ENCODE measurements at places on chromosomes 6 and 20.

GRCh38 chr20:55266361-55266760 is 739.0 kb downstream of the CBLN4 start:
- DNase-seq: no peak

GRCh38 chr20:43987531-43987930 is 72.9 kb downstream of the TOX2 start:
- no peak for DNase-seq

DNA sequence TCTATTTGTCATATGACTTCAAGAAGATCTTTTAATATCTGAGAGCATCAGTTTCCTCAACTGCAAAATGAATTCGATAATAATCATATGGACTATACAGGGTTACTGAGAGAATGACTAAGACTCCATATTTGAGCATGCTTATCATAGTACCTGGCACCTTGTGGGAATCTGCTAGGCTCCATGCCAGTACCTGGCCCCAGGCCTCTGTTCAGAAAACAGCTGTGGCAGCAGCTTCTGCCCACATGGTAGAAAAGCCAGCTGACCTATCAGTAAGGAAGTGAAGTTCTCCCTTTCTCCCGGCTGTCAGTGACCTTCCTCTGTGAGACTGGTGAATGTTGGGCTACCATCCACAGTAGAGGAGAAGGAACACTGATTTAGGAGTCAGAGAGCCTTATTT is 574.9 kb upstream of the CHD6 start:
- no peak for DNase-seq

GRCh38 chr6:41413250-41413649 is 77.8 kb downstream of the NCR2 start:
- DNase-seq: no peak

DNA sequence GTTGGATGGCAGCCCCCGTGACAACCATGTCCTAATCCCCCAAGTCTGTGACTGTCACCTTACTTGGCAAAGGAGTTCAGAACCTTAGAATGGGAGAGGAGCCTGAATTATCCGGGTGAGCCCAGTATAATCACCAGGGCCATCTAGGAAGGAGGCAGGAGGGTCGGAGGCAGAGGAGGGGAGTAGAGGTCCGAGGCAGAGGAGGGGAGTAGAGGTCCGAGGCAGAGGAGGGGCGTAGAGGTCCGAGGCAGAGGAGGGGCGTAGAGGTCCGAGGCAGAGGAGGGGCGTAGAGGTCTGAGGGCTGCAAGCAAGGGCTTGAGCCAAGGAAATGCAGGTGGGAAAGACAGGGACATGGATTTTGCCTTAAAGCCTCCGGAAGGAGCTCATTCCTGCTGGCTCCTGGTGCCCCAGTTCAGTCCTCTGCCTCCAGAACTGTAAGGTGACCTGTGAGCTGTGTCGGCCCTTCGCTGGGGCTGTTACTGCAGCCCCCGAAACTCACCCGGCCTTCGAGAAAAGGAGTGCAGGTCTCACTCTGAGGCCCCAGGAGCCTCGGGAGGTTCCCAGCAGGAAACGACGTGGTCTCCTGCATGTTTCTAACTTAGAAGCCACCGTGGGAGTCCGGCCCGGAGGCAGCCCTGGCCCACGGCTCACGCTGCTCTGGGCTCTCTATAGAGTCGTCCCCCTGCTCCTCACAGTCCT is 20.0 kb upstream of the SLCO4A1 start:
- no peak for DNase-seq

- no peak for DNase-seq
Observed at GRCh38 chr6:1075444-1075843, 236.5 kb upstream of the FOXQ1 start.

DNA sequence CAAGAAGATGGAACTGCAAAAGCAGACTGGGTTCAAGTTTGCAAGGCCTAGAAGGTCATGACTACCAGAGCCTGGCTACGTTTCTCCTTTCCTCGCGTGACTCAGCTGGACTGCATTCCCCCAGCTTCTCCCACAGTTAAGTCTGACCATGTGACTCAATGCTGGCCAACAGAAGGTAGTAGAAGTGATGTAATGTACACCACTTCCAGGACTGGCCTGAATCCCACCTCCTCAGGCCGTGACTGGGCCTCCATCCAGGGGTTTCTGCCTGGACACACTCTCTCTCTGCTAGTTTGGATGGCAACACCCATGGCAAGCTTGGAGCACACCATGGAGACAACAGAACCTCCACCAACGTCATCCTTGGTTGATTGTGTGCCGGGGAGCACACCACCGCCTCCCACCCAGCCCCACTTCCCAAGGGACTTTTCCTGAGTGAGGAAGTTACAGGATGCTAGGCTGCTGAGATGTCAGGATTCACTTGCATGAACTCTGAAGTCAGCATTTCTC is 112.0 kb upstream of the CDYL start:
- no peak for DNase-seq

- no peak for DNase-seq
Observed at GRCh38 chr6:49430866-49431265, 32.2 kb downstream of the MMUT start.

GRCh38 chr6:25035512-25036435 is 100.0 kb upstream of the RIPOR2 start:
- no peak for DNase-seq

- DNase-seq: no peak
Observed at GRCh38 chr6:3504938-3505805, 48.3 kb upstream of the SLC22A23 start.

DNA sequence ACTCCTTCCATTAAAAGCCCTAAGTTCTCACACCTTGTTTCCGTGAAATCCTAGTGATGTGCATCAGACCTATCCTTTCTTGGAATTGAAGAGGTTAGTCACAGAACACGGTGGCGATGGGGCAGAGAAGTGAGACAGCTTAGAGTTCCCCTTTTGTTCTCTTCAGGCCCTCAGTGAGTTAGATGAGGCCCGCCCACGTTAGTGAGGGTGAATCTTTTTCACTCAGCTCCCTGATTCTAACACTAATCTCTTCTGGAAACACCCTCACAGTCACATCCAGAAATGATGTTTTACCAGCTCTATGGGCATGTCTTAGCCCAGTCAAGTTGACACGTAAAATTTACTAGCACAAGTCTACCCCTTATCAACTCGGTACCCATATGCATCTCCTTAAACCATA is 172.7 kb upstream of the NOX3 start:
- peak; percentile 59 for DNase-seq

DNA sequence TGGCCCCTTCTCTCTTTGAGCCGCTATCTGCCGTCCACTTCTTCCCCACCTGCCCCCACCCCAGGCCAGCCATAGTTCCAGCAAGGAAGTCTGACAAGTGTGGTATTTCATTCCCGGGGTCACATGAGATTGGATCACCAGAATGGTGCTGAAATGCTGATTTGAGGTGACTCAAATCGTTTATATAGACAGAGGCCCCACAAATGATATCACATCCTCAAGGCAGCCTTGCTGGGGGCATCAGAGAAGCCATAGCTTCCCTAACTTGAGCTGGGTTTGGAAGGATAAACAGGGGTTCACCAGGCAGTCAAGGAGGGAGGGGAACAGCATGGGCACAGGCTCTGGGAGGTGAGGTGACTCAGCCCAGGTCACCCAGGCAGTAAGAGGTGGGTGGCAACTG is 9.9 kb downstream of the SDCBP2 start:
- no peak for DNase-seq

DNA sequence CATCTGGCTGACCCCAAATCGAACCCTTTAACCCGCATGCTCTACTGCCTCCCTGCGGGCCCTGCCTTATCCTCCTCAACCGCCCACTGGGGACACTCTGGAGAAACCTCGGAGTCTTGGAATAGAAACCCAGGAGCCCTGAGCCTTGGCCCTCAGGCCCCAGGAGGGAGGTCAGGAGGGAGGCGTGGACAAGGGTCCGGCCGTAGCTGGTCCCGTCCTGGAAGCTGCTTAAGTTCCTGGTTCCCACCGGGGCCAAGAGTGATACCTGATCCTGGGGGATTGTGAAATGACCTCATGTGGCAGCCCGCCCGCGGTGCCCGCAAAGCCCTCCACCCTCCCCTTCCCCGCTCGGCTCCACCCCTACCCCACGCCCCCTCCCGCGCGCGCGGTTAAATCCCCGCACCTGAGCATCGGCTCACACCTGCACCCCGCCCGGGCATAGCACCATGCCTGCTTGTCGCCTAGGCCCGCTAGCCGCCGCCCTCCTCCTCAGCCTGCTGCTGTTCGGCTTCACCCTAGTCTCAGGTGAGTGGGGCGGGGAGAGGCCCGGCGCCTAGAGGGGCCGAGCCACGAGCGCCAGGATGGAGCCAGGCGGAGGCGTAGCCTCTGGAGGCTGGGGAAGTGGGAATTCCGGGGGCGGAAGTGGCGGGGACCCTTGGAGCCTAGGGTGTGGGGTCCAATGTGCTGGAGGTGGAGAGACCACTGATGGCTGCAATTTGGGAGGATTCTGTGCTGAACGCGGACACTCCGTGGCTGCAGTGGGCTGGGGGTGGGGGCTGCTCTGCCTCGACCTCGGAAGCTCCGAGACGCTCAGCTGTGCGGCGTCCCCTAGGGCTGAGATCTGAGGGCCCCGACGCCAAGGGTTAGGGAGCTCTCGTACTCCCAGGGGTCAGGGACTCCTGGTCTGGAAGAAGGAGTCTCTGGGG is at the start of gene WFDC2:
WFDC2 (plus strand) TSS at position 418 of the 926 bp plus-strand sequence; CDS start at position 447, 29 bp downstream.
- DNase-seq: no peak

DNA sequence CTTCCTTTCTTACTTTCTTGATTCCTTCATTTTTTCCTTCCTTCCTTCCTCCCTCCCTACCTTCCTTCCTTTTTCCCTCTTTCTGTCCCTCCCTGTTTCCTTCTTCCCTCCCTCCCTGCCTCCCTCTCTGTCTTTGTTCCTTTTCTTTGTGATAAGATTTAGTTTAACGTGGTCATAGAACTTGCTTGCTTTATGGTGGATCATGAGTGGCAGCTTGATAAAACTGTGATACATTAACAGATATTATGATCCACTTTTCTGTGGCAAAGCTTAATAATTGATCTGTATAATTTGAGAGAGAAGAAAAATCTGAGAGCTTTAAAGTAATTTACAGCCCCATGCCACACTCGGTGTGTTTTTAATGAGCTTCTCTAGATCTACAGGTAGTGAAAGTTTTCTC is 280.5 kb downstream of the RNF144B start:
- DNase-seq: no peak

- no peak for DNase-seq
Observed at GRCh38 chr6:65199683-65200082, 507.3 kb downstream of the EYS start.
